ENCODE measurements at places on chromosomes 3 and 15. TPM values are rescaled to one million over a fixed set of nuclear protein-coding genes. Genes with fewer than 3 reads are reported as not detected.

The TRIM59 gene
- total RNA-seq = 65.4 TPM

The TNFAIP8L3 gene
- 0.83 TPM for total RNA-seq

The GOLGA8G gene
- total RNA-seq = not detected

The TMCO5A gene
- total RNA-seq = not detected

The NUDT16 gene
- total RNA-seq = 10.4 TPM

The PGBD4 gene
- 1.9 TPM for total RNA-seq

The CCDC39 gene
- not detected for total RNA-seq

The SLC28A1 gene
- not detected for total RNA-seq

The DGKG gene
- total RNA-seq = 2.5 TPM

The TMEM207 gene
- total RNA-seq = not detected

The KIF15 gene
- 10.8 TPM for total RNA-seq

The FOXB1 gene
- not detected for total RNA-seq

The MAP6D1 gene
- 1.9 TPM for total RNA-seq

The DZIP1L gene
- total RNA-seq = 21.4 TPM

The GPR62 gene
- total RNA-seq = not detected

The COX5A gene
- 24.7 TPM for total RNA-seq

The EFHB gene
- under 0.01 TPM for total RNA-seq

The ZNF662 gene
- 0.54 TPM for total RNA-seq

The CPB1 gene
- total RNA-seq = not detected

The ZBBX gene
- not detected for total RNA-seq

The DOCK3 gene
- total RNA-seq = under 0.01 TPM

The LCTL gene
- 8.9 TPM for total RNA-seq

All from IMR-90 (cell line).